Smooth muscle cell of the brain vasculature (primary cell): ENCODE measurements at places on chromosomes 16 and 17.

DNA sequence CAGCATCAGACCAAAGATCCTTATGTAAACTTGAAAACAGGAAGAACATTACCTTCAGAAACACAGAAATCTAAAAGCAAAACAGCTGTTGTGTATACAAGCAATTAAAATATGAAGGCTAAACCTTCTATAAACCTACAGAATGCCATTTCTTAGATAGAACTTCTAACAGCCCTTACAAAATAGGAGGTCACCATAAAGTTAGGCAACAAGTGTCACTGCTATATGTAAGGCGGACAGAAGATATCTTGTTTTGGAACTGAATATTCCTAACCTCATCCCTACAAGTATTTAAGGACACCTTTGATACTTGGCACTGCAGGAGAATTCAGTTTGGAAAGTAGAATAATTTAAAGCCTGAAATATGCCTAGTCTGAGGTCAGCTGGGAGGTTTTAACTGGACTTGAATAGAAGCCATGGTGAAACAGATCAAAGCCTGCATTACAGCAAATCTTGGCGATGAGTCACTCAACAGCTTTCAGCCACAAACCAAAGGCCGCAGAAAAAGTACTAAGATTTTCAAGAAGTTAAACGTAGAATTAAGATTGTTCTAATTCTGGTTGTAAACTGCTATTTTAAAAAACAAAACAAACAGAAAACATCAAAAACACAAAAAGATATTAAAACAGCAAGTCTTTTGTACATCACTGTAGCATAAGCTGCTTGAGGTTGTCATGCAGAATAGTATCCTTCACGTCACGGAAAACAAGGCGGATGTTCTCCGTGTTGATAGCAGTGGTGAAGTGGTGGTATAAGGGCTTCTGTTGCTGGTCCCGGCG, 42.7 kb downstream of the GNA13 start:
- DNase-seq = peak; percentile 39

- DNase-seq = no peak
Observed at GRCh38 chr17:10130263-10130662, 68.1 kb downstream of the GAS7 start.

GRCh38 chr16:85183564-85183963, 71.3 kb upstream of the CIBAR2 start:
- DNase-seq = no peak

DNA sequence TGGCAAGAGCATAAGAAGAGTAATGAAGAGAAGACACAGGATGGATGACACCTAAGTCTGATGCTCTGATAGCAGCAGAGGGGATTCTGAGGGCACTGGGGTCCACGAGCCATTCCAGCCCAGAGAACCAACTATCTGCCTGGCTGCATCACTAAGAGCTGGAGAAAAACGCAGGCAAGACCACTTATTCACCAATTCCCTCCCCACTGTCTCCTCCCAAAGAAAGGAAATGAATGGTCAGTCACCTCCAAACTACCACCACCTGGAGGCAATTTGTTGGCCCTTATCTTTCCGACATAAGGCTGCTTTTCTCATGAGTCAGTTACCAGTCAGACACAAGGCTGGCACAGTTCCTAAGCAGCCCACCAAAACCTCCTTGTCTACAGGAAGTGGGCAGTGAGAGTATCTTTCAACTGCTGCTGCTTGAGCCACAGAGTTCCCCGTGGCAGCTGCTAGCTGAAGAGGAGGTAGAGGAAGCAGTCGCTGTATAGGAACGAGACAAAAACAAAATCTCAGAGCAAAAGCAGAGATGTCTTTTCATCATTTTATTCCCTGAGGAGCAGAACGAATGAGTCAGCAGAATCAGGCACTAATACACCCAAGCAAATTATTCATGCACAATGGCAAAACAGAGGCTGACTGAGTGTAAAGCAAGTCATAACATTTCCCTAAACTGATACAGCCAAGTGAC, 111.1 kb downstream of the SMG6 start:
- peak; percentile 59 for DNase-seq

DNA sequence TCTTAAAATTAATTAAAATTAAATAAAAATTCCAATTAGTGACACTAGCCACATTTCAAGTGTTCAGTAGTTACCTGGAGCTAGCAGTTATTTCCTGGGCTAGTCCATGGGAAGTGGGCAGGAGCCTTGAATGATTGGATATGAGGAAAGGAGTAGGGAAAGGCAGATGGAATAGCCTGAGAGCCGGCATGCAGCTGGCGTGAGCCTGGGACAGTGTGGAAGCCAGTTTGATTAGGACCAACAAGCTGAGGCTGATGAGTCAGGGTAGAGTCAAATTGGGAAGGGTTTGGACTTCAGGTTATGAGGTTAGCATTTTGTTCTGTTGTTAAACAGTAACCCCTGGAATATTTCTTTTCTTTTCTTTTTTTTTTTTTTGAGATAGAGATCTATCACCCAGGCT, 15.3 kb upstream of the GNA13 start:
- DNase-seq = no peak

DNA sequence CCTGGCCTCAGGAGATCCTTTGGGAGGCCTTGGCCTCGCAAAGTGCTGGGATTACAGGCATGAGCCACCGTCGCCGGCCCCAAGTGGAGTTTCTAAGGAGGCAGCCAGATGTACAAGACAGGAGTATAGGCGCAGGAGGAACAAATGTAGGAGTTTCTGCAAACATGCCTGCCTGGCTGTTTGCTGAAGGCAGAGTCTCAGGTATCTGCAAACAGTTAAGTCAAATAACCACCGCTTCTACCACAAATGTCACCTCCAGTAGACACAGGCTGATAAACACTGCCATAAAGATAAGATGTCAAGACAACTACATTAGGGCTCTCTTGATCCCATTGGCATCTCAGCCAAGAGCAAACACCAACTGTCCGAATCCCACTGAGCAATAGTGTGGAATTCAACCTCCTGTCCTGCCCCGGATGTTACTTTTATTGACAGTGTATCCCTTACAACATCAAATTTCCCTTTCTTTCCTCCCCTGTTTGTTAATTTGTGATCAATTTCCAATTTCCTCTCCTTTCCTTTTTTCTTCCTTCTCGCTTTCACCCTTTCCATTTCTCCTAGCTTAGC, 5.6 kb upstream of the COG1 start:
- no peak for DNase-seq

GRCh38 chr16:27344721-27345120, 30.9 kb downstream of the IL4R start:
- no peak for DNase-seq

GRCh38 chr16:4298761-4299522, 16.9 kb upstream of the GLIS2 start:
- no peak for DNase-seq

DNA sequence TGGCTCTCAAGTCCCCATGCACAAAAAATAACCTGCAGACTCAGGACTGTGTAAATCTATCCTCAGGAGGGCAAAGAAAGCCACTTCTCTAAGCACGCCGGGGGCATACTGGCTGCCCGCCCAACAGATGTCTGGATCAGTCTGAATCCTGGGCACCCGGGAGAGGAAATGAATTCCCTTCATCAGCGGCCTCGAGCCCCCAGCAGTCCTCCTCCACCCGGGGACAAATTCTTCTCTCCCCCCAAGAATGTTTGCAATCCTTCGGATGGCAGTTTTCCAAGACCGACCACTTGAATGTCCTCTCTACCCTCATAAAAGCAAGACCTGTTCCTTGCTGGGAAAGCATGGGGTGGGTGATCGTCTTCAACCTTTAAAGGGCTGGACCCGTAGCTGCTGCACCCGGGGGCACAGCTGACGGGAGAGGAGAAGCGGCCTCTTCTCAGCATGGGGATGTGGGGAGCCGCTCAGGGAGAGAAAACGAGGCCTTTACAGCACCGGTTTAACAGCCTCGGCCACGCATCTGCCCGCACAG, 9.4 kb upstream of the MAP2K3 start:
- no peak for DNase-seq
